ENCODE measurements at places on chromosomes 13 and 19.

DNA sequence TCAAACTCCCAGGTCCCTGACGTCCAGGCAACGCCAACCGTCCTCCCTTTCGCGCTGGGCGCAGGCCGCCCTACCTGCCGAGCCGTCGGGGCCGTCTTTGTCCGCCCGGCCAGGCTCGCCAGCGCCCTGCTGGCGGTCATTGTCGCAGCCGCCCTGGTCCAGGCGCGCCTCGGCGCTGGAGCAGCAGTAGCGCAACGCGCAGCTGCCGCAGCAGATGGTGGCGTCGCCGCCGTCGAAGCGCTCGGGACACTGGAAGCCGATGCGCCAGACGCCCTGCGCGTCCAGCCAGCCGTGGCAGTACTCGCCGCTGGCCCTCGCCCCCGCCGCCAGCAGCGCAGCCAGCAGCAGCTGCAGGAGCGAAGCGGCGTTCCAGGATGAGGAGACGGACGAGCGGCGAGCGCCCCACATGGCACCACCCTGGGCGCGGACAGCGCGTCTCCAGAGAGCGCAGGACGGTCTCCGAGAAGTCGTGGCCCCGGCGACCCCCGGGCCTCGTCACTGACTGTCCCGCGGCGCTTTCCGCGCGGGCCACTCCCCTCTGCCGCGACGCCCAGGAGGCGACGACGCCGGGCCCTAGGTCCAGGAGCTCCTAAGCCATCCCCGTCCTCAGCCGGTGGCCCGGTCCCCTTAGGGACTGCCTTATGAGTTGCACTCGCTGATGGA lies 1.1 kb downstream of the SHISA2 start:
- no peak for DNase-seq

DNA sequence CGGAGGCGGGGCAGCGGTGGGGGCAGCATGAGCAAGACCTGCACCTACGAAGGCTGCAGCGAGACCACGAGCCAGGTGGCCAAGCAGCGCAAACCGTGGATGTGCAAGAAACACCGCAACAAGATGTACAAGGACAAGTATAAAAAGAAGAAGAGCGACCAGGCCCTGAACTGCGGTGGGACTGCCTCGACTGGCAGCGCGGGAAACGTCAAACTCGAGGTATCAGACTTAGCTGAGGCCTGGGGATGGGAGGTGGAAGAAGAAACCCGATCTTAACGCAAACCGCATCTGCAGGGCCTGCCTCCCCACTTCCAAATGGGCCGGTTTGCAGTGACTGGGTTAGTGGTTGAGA lies 693 bp downstream of the RFXAP start:
- peak; percentile 27 for DNase-seq

DNA sequence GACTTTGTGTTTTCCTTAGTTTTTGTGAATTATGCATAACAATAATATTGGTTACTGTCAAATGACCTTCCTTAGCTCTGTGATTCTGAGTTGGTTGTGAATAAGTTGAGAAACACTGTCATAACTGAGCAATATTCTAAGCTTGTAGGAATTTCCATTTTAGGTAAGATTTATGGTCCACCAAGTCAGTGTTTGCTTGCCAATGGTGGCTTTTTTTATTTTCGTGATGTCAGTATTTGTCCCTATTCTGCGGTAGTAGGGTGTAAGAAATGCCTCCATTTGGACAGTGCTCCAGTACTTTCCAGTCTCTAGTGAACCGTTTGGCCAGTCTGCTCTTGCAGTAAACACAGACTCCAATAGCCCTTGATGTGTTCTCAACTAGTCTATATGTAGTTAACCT lies 94.7 kb downstream of the FRY start:
- no peak for DNase-seq

DNA sequence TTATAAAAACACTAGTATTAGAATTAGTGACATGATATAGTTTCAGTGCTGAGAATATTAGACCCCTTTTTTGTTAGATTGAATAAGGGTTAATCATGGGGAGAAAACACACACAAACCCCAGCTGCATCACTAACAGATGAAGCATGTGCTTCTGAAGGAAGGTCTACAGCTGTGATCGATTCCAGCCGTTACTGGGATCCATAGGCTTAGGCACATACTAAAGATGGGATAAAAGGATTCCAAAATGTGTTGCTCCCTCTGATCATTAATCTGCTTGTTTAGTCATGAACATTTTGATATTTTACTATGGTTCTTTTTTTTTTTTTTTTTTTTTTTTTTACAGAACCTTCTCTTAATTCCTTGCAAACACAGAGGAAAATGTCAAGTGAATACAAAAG lies 1591.3 kb downstream of the EFNB2 start:
- DNase-seq: no peak

DNA sequence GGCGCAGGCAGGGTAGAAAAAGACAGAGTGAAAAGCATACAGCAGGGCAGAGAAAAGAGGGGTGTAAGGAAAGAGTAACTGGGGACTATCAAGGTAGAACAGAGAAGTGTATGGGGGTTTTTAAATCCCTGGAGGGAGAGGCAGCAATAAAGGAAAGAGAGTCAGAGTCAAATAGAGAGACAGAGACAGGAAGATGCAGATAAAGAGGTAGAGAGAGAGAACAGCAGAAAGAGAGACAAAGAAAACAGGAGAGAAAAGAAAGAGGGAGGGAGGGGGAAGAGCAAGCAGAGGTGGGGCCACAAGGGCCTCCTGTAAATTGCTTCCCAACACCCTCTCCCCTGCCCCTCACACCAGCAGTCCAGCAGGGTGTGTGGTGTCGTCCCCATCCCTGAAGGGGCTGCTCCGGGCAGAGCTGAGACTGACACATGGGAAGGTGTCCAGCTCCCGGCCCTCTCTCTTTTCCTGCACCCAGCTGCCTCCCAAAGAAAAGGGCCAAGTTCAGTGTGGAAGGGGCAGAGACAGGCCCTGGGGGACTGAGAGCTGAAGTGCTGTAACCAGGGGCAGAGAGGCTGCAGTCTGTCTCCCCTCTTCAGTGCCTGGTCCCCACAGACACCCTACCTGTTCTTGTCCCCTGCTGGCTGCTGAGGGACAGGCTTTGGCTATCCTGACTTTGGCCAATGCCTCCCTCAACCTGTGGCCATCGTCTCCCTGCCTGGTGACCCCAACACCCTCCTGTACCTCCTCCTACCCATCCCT lies 17.4 kb upstream of the POU2F2 start:
- DNase-seq: no peak

GRCh38 chr13:79468819-79469218 lies 12.1 kb upstream of the NDFIP2 start:
- no peak for DNase-seq

DNA sequence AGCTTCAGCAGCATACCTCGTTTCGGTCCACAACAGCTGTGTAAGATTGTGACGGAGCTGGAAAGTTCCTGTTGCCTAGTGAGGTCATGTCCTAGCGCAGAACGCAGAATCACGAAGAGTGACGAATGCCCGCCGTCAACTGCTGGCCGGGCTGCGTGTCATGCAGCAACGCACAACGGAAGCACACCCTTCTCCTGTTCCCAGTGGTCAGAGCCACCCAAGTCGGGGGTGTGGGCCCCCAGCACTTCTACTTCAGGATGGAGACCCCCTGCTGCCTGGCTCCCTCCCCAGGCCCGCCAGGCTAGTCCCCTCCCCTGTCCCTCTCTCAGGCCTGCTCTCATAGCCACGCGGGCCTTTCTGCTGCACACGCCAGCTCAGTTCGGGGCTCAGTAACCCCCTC lies 25.9 kb downstream of the C2CD4C start:
- DNase-seq: no peak

DNA sequence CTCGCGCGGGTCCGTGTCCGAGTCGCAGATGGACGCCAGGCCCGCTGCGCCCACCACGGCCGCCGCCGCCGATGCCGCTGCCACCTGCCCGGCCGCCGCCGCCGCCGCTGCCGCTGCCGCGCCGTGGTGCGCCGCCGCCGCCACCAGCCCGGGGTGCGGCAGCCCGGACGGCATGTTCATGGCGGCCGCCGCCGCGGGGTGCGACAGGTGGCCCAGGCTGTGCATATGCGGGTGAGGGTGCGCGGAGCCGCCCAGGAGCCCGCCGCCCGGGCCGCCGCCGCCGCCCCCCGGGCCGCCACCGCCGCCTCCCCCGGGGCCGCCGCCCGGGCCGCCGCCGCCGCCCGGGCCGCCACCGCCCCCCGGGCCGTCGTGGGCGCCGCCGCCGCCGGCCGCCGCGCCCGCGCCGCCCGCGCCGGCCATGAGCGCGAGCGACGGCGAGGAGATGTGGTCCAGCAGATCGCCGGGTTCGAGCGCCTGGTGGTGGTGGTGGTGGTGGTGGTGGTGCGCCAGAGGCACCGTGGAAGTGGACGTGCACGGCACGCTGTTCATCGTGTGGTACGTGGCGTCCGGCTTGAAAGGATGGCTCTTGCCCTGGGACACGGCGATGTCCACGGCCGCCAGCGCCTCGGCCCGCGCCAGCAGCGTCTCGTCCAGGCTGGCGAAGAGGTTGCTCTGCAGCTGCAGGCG lies 1.3 kb downstream of the POU4F1 start:
- DNase-seq: no peak

DNA sequence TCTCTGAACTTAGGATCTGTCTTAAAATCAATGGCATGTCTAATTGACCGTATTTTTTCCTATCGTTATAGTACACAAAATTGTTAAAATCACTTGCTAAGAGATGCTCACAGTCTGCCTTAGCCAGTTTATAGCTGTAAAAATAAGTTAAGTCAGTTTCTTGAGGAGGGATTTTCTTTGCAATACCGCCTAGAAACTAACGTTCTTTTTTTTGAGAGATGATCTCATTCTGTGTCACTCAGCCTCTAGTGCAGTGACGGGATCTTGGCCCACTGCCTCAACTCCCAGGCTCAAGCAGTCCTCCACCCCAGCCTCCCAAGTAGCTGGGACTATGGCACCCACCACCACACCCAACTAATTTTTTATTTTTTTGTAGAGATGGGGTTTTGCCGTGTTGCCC lies 4.4 kb downstream of the CKAP2 start:
- no peak for DNase-seq

GRCh38 chr19:36652958-36653357 lies 13.7 kb downstream of the ZNF461 start:
- no peak for DNase-seq

GRCh38 chr13:80305737-80306136 lies 35.2 kb downstream of the SPRY2 start:
- no peak for DNase-seq

GRCh38 chr13:40207001-40207478 lies 459.4 kb downstream of the FOXO1 start:
- peak; percentile 16 for DNase-seq

DNA sequence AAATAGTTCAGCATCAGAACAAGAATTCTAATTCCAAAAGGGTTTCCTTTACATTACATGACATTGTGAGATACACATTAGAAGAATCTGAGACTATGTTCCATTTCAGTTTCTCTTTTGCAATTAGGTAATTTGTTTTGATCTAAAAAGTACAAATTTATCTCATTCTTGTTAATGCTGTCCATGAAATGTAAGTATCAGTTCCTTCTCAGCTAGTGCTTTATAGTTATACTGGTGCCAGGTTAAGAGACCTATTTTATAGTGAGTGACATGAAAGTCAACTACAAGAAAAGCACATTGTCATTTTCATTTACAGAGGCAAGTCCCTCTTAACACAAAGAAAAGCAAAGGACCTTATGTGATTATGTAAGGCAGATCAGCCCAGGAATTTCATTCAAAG lies 43.9 kb downstream of the RCBTB2 start:
- no peak for DNase-seq

GRCh38 chr13:113540523-113540922 lies 44.0 kb upstream of the TFDP1 start:
- no peak for DNase-seq

DNA sequence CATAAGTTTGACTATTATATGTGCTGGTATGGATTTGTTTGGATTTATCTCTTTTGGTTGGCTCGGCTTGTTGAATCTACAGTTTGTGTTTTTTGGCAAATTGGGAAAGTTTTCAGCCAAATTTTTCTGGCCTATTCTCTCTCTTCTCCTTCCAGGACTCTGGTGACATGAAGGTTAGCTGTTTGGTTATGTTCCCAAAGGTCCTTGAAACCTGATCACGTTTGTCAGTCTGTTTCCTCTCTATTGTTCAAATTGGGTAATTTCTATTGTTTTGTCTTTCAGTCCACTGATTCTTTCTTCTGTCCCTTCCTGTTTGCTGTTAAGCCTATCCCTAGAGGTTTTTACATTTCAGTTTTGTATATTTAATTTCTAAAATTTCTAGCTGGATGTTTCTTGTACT lies 81.5 kb upstream of the SHISA2 start:
- no peak for DNase-seq

DNA sequence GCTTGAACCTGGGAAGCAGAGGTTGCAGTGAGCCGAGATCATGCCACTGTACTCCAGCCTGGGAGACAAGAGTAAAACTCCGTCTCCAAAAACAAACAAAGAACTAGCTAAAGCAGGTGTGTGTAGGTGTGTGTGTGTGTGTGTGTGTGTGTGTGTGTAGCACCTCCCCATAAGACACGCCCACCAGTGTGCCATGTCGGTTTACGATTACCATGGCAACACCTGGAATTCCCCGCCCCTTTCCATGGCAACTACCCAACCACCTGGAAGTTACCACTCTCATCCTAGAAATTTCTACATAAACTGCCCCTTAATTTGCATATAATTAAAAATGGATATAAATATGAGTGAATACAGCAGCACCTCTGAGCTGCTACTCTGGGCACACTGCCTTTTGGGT lies 80.9 kb upstream of the ADGRE5 start:
- no peak for DNase-seq

DNA sequence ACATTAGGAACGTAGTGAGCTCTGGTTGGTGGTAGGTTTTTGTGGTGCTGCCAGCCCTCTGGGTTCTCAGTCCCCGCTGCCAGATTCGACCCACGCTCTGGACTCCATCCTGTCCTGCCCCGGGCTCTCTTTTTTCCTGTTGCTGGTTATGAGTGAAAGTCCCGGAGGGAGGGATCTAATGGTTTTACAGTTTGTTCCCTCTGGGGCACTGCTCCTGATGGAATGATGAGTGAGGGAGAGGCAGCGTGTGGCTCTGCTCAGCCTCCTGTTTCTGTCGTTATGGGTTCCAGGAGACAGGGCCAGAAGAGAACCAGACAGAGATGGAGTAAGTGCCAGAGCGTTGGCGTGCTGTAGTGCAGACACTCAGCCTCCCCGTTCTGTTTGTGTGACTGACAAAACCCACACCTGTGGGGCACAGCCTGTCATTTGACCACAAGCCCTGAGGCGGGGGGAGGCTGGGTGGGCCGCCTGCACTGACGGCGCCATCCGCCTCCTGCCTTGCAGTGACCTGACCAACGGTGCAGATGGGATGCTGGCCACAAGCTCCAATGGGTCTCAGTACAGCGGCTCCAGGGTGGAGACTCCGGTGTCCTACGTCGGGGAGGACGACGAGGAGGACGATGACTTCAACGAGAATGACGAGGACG lies 18.3 kb downstream of the ATP4B start:
- no peak for DNase-seq

GRCh38 chr13:90321281-90321931 lies 1026.1 kb upstream of the MIR17HG start:
- DNase-seq: no peak

All from suppressor macrophage (primary cell).